ENCODE measurements at places on chromosomes 11 and 22.

DNA sequence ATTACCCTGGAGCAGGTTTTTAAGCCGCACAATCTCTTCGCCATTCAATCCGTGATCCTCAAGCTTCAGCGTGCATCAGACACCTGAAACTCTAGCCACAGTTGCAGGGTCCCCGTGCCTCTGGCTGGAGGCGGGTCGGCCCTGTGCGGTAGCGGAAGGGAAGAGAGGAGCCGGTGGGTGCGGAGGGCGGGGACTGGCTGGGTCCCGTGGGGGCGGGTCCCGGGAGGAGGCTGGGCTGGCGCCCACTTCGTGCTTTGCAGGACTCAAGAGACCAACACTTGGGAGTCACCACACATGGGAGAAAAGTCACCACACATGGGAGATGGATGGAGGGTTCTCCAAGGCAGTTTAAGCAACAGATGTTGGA lies 772 bp downstream of the C22orf15 start:
- no peak for DNase-seq

DNA sequence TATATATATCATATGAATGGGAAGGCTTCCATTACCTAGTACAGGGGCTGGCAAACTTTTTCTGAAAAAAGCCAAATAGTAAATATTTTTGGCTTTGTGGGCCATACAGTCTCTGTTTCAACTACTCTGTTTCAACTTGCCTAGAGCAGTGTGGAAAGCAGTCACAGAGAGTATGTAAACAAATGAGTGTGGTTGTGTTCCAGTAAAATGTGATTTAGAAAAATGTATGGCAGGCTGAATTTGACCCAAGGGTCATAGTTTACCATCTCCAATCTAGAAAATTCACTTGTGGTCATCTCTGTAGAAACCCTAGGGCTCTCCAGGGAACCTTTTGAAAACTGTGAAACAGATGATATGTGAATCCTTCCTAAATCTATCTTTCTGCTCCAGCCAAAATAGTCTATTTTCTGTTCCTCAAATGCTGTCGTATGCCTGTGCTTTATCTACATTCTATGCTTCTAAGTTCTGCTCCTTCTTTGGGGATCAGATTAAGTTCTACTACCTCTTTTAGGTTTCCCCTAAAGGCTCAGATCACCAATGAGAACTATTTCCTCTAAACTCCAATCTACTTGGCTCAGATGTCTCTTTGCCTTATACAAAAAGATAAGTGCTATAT lies 356.2 kb downstream of the METTL15 start:
- DNase-seq, result peak; percentile 24

DNA sequence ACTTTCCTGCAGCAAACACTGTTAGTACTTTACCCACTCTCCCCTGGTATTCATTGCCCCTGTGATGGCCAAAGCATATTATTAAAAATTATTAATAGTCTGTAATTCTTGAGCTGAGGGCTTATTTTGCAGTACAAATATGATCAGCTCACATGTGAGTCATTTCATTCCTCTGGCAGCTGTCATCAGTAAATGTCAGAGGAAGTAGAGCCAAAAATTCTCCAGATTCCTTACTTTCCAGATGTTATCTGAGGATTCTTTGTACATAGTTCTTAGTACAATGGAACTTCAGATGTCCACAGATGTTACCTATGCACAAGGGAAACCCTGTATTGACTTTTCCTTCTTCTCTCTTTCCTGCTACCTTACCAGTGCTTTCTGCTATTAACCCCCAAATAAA lies 12.5 kb downstream of the OR5B3 start:
- no peak for DNase-seq

GRCh38 chr11:125170510-125171031 lies 6.0 kb downstream of the PKNOX2 start:
- no peak for DNase-seq

DNA sequence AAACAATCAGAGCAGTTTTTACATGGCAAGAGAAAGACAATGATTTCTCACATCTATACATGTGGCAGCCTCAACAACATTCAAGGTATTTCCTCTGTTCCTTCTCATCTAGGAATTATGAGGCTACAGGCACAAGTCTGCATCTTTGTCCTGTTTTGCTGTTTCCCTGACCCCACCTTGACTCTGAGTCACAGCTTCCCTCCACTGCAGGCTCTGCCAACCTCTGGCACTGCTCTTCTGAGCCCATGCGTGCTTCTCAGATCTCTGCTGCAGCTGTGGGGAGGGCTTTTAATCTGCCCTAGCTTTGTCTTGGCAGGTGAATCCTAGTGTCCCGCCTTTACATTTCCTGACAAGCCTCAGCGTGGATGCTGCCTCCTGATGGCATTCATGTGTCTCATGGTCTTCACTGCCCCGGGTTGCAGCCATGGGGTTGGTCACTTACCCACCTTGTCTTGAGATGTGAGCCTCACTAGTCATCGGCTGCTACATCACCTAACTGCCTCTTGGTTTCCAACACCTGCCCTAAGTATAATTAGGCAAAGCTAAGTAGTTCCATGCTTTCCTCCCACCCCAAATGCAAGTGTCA lies 578.5 kb downstream of the TBC1D22A start:
- DNase-seq, result no peak

DNA sequence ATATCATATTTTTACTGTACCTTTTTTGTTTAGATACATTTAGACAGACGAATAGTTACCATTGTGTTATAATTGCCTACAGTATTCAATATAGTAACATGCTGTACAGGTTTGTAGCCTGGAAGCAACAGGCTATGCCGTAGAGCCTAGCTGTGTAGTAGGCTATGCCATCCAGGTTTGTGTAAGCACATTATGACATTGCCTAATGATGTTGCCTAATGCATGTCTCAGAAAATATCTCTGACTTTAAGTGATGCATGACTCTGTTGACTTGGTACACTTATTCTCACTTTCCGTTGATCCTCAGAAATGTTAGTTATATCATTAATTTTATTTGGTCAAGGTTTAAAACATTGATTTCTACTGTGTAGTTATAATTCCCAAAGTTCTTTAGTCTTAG lies 39.9 kb downstream of the OR2AT4 start:
- no peak for DNase-seq

GRCh38 chr11:31870609-31871309 lies 59.6 kb upstream of the PAX6 start:
- peak; percentile 45 for DNase-seq

GRCh38 chr11:46701078-46701654 lies 335 bp downstream of the ZNF408 start:
- no peak for DNase-seq

DNA sequence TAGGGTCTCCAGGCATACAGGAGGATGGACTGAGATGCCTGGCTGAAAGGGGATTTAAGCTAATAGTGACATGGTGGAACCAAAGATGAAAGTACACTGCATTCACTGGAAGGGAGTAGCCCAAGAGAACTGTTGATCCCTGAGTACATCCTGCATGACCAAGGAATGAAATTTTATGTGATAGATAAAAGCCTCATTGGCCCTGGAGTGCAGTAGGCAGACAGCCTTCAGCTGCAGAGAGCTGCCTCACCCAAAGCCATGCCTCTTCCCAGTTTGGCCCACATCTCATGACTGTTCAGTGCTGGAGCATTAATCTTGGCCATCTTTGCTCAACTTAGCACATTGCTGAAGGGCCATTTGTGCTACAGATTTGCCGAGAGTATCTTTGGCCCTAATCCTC lies 8.0 kb downstream of the KDM4E start:
- no peak for DNase-seq
